Activated naive CD4-positive, alpha-beta T cell treated with anti-CD3 and anti-CD28 coated beads, Interleukin-2, amount 50 U/mL, for 16 hours (primary cell): ENCODE measurements at places on chromosomes 7 and 10.

DNA sequence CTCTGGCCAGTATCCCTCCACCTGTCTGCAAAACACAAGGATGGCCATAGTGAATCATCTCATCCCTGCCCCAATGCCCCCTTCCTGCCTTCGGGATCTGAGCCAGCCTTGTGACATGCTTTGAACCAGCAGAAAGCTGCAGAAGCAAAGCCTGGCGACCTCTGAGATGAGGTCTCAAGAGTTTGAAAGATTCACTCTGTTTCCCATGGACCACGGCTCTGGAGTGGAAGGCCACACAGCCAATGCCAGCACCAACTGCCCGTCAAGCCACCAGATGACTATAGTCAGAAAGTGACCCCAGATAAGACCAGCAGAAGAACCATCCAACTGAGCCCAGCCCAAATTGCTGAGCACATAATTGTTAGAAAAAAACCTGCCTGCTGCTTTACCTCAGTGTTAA lies 193.9 kb upstream of the PPP2R2D start:
- DNase-seq, result no peak

GRCh38 chr10:116490028-116490662 lies 55.6 kb upstream of the PNLIP start:
- DNase-seq, result no peak

DNA sequence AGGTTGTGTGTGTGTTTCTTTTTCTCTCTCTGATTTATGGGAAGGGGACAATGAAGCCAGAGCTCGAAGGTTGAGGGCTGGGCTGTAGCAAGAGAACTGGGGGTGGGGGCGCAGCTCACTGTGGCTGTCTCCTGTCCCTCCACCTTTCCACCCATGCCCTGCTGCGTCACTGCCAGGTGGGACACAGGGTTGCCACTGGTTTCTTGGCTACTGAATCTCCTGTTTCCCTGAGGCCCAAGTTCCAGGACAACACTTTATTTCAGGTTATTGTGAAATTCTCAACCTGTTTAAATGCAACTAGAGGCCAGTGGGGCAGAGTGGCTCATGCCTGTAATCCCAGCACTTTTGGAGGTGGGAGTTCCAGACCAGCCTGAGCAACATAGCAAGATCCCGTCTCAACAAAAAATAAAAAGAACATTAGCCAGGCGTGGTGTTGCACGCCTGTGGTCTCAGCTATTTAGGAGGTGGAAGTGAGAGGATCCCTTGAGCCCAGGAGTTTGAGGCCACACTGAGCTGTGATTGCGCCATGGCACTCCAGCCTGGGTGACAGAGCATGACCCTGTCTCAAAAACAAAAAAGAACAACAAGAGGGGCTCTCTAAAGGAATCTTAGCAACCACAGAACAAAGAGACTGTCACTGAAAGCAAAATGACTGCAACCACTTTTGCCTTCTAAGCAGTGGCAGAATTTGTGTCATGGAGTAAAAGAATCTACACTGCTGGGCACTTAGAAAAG lies 22.6 kb downstream of the TBATA start:
- DNase-seq, result no peak

GRCh38 chr10:49740346-49741107 lies 21.6 kb downstream of the OGDHL start:
- no peak for DNase-seq

DNA sequence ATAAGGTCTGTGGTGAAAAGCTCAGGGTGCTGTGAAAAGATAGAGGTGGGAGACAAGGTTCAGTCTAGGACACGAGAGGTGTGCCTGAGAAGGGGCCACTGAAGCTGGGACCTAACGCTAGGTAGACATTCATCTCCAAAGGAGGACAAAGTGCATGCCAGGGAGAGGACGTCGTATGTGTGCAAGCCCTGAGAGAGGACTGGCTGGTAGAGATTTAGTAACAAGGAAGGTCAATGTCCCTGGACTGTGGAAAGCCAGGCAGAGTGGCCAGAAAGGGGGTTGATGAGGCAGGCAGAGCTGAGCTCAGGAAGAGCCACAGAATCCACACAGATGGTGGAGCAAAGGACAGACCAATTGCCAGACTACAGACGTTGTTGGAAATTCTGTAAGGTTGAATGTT lies 817.6 kb downstream of the CCSER2 start:
- DNase-seq, result no peak

GRCh38 chr7:22884911-22885788 lies 62.5 kb upstream of the TOMM7 start:
- no peak for DNase-seq

DNA sequence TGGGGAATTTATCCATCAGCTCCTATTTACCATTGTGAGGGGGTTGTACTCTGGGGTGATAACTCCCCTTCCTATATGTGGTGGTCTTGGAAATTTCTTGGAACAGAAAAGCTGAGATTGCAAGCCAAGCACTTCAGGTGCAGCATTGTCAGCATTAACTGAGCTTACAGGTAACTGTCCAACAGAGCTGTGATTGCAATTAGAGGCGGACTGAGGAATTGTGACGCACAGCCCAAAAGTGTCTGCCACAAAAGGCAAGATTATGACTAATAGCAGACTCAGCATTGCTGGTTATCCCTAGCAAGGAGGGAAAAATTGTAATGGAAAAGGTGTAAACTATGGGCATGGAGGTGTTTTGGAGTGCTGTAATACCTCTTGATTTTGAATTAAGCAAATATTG lies 126.1 kb upstream of the AGR3 start:
- DNase-seq, result no peak

GRCh38 chr10:77308084-77308732 lies 329.4 kb downstream of the KCNMA1 start:
- DNase-seq, result no peak

GRCh38 chr10:44010873-44011602 lies 362.4 kb upstream of the ZNF32 start:
- DNase-seq, result no peak
